ENCODE measurements at places on chromosomes 1 and 21.
A peak's percentile ranks its signal among the peaks of the same experiment; 100 is the strongest.

DNA sequence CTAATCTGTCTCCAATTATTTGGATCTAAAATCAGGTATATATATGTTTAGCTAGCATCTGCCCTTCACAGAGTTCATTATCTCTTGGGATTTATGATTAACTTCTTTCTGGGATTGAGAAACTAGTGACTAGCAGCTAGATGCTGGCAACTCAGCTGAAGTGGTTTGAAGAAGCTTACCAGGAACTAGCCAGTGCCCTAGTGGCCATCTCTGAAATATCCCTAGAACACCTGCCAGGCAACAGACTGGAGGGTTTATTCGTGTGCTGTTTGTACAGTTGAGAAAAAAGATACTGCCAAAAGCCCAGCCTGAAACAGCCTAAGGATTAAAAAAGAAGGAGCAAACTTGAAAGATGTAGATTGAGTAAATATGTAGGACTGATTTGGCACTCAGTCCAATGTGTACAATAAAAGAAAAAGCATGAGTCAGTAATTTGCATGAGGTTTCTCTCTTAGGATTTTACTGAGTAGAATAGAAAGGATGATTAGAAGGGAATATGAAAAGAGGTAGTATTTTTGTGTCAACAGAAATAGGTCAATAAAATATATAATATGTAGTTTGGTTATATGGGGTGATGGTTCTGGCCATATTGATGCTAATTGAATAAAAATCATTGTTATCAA, 1144.6 kb upstream of the ADGRL2 start:
- peak; percentile 71 for DNase-seq

GRCh38 chr21:38448671-38449385, 49.4 kb downstream of the ERG start:
- DNase-seq, result peak; percentile 56

DNA sequence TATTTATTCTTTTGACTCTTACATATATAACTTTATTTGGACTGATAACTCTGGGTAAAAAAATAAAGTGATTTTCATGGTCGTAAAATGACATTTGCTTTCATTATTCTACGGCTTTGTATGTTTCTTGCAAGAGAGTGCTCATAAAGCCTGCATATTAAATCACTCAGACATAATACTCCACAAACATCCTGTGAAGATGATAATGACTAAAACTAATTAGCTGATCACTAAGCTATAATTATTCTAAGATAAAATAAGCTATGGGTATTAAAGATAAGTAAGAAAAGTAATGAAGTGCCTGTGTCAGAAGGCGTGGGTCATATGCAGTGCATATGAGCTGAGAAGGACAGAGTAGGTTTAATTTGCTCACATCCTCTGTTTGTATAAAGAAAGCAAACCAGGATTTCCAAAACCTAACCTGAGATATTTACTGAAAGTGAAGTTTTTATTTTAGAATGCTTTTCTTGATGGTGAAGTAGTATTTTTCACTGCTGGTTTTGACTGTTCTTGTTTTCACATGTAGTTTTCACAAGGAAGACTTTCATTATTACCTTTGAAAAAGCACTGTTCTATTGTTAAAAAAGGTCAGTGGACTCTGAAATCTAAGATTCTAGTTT, 278.8 kb downstream of the AMY1C start:
- DNase-seq, result no peak

GRCh38 chr1:14083277-14083676, 383.3 kb downstream of the PRDM2 start:
- DNase-seq, result no peak

DNA sequence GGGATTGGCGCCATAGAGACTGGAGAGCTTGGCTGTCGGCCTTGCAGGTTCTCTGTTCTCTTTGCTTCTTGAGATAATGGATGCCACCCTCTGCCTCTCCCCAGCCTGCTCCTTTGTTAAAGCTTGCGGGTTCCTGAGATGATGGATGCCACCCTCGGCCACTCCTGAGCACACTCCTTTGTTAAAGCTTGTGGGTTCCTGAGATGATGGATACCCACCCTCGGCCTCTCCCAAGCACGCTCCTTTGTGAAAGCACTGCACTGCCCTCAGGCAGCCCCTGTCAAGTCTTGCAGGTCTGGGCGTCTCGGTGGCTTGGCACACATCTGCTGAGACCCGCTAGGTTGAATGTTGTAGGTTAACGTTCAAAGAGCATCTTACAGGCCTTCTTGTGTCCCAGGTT, 76.5 kb downstream of the SCCPDH start:
- DNase-seq, result no peak

GRCh38 chr1:203911806-203912205, 50.4 kb downstream of the SNRPE start:
- DNase-seq, result no peak

DNA sequence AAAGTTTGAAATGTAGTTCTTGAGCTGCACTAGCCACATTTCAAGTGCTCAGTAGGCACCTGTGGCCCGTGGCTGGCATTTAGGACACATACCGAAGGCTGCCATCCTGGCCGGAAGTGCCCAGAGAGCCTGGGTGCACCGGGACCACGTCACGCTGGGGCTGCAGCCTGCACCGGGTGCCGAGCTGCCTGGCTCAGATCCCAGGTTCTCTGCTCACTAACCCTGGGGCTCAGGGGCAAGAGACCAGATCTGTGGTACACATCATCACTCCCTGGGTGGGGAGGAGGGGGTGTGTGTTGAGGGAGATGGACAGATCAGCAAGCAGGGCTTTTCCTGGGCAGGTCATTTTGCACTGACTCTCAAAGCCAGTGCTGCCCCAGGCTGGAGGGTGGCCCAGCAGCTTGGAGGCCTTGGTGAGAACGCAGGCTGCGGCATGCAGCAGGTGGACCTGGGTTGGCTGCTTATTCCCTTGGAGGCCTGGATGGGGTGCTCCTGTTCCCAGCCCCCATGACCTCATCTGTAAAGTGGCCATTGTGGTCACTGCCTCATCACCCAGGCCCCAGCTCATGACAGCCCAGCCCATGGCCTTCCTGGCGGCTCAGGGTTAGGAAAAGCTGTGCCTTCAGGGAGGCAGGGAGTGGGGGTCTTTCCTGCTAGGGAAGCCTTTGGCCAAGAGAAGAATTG, 23.6 kb downstream of the TMEM201 start:
- no peak for DNase-seq

GRCh38 chr1:77533660-77534305, 148.7 kb downstream of the ZZZ3 start:
- peak; percentile 82 for DNase-seq

GRCh38 chr1:211579440-211580302, 710 bp upstream of the SLC30A1 start:
- DNase-seq, result peak; percentile 86

- no peak for DNase-seq
Measured at GRCh38 chr1:151982300-151983005, 11.2 kb downstream of the S100A10 start.

DNA sequence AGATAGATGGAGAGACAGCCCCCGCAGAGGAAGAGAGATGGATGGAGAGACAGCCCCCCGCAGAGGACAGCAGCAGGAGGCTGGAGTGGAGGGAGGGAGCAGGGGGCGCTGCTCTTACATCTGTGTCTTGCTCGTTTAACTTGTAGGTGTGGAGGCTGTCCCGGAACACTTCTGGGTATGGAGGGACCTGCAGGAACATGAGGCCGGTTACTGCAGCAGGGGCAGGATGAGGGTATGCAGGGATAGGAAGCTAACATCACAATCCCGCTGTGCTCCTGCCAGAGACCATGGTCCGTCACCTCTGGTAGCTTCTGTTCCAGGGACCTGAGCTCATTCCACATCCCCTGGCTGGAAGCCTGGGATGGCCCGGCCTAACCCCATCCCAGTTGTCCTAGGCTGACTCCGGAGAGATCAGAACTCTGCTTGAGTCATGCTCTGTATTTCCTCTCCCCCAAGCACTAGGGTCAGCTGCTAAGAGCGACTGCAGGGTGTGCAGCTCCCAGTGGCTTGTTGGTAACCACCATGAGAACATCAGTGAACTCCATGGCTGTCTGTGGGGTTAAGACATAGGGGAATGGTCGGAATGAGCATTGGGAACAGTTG, 36.7 kb upstream of the GOLT1A start:
- DNase-seq, result no peak

GRCh38 chr1:12528021-12528852, 89.8 kb downstream of the DHRS3 start:
- DNase-seq, result no peak

DNA sequence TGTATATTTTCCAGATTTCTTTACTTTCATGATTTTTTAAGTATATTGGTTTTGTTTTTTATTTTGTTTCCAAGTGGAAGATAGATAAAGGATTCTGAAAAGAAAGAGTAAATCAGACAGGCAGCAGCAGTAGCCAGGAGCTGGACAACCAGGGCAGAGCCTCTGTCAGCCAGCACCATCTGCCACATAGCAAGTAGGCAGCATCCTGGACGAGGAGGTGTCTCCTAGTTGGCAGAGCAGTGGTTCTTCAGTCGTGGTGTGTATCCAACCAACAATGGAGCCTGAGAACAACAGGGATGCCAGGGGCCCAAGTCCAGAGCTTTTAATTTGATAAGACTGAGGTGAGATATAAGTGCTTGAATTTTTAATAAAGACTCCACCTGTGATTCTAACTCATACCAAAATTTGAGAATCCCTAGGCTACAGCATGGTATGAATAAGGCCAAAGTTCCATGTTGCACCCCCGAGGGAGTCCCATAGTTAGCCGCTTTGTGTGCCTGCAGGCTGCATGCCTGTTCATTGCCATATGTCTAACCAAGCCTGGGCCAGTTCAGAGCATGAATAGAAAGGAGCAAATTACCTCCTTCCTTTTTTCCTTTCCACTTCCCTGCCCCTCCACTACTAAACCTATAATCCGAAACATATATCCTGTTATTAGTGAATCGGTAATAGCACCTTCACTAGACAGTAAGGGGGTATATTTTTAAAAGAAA, 153.2 kb downstream of the NTNG1 start:
- no peak for DNase-seq

DNA sequence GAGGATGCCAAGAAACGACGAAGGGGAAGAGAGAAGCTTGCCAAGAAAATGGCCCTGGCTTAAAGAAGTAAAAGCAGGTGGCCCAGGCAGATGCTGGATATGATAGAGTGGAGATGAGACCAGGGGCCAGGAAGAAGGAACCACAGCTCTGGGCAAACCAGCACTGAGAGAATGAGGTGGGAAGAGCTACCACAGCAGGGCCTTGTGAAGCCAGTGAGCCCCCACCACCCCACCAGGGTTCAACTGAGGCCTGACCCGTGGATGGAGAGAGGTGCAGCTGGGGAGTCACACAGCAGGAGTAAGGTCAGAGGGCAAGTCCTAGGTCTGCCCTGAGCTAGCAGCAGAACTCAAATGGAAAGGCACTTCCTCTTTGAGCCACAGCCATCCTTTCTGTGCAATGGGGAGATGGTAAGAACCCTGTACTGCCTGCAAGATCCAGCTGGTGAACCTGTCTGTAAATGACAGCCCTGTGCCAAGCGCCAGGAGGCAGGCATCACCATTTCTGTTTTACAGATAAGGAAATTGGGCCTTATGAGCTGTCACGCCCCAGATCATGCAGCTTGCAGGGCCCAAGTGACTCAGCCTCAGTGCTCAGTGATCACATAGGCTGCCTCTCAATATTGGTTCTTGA, 8.5 kb downstream of the SH3BGRL3 start:
- no peak for DNase-seq

DNA sequence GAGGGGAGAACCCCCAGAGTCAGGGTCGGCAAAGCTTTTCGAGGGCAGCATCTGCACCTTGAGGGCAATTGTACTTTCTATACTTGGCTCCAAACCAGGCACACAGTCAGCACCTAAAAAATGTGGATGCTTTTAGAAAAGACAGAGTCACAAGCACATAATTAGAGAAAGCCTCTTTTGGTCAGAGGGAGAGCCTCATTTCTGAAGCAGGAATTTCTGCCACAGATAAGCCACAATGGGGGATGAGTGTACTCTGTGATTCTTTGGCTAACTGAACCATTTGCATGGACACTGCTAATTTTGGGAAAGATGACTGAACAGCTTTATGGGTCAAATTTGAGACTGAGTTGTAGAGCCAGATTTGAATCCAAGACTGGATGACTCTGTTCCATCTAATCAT, 635.7 kb downstream of the KIF26B start:
- no peak for DNase-seq

DNA sequence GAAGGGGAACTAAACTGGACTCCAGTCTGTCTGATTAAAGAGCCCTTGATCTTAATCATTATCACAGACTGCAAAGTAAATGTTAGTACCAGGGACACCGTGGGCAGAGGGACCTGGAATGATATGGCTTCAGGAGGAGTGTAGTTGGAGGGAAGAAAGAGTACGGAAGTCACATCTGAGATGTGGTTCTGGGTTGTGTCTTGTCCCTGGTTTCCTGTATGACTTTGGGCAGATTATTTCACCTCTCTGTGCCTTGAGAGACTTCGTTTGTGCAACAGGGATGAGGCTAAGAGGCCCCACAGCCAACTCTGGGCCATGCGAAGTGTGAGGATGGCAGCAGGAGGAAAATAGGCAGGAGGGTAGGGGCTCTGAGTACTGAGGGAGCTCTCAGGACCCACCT, 76.1 kb upstream of the SLC2A1 start:
- DNase-seq, result no peak

DNA sequence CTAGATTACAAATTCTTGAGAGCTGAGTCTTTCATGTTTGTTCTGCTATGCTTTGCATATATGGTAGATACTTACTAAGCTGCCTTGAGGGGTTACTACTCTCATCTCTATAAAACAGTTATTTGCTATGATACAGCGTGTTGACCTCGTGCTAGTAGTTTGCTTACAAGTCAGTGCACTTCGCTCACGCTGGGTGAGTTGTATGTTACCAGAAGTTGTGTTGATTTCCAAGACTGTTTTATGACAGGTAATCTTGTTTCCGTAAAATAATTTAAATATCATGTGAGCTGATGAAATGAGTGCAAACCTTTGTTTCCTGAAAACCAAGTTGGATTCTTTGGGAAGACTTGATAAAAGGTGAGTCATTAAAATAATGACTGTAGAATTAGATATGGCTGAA, 7.3 kb downstream of the MRPS6 start:
- DNase-seq, result no peak

DNA sequence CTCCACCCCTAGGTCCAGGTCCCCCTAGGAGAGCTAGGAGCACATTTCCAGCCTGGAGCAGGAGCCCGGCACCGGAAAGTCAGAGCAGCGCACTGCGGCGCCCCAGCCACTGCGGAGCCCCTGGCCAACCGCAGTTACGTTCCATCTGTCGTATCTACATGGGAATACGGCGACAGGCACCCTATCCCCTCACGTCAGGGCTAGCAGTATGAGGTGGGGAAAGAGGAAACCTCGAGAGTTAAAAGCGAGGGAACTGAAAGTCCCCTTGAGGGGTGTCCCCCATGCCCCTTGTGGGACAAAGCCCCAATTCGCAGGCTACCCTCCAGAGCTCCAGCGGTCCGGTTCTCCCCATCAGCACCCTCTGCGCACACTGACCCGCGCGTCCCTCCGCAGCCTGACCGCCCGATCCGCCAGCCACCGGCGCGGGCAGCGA, 995 bp downstream of the COLGALT2 start:
- DNase-seq, result peak; percentile 74

GRCh38 chr1:204145033-204145504, 6.8 kb downstream of the ETNK2 start:
- no peak for DNase-seq

DNA sequence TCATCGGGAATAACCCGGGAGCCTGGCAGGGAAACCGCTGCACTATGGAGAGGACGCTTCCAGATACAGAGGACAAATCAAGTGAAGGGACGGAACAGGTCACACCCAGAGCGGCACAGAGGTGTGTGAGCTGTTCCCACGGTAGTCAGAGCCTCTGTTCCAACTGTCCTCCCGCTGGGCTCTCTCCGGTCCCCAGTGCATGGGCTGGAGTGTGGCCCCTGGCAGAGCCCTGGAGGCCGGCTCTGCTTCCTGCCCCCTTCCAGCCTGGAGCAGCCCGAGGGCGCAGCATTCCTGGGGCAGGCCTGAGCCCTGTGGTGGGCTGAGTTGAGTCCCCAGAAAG, 11.9 kb upstream of the ZBTB21 start:
- DNase-seq, result peak; percentile 37
